ENCODE measurements at places on chromosomes 16 and 17.

- DNase-seq: no peak
Observed at GRCh38 chr16:27624154-27625049, 74.5 kb downstream of the KATNIP start.

GRCh38 chr17:46773221-46773605 is 45.3 kb downstream of the WNT3 start:
- no peak for DNase-seq

GRCh38 chr16:84021488-84021887 is 21.1 kb downstream of the SLC38A8 start:
- DNase-seq: no peak

- no peak for DNase-seq
Observed at GRCh38 chr16:79408355-79408754, 192.2 kb downstream of the MAF start.

GRCh38 chr17:50412188-50412732 is 13.8 kb upstream of the ACSF2 start:
- no peak for DNase-seq

- no peak for DNase-seq
Observed at GRCh38 chr16:86078121-86078600, 179.2 kb downstream of the IRF8 start.
